ENCODE measurements at places on chromosomes 2 and 18.

DNA sequence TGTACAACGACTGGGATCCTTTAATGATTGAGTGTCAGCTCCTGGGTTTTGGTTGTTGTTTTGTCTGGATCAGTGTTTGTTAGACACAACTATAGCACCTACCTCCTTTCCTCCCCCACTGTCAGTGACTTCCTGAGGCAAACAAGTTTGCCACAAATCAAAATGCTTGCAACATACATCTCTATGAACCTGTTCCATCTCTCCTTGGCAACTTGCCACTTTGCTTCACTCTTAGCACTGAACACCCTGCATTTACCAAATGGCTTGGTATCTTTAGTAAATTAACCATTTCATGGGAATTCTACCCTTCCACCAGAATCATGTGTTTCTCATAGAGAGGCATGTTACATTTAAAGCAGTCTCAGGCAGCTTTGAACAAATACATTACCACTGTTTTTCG is 301.1 kb upstream of the TANK start:
- no peak for DNase-seq

DNA sequence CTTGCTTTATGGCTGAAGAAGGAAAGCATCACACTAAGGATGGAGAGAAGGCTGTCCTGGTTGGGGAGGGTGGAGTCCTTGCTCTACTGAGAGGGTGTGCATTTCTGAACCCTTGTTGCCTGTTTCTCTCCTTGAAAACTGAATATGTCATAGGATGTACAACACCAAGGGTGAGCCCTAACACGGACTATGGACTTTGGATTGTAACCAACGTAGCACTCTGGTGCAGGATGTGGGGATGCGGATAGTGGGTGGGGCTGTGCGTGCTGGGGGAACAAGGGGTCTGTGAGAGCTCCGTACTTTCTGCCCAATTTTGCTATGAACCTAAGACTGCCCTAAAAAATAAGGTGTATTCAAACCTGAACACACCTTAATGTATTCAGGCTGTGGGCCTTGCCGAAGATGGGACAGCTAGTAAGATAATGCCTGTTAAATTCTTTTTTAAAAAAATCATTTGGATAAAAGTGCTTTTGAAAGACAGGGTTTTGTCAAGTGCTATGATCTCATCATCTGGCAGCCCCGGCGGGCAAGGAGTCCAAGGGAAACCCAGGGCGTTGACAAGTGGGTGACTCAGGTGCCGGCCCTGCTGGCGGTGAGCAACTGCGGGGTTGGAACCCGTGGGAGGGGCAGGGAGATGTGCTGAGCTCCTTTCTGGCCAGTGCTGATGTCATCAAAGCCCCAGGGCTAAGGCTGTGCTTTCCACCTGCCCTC is 54.0 kb downstream of the GATA6 start:
- DNase-seq = peak; percentile 20

- no peak for DNase-seq
These were observed 10.5 kb downstream of the GLI2 start for GRCh38 chr2:120746144-120746543.

DNA sequence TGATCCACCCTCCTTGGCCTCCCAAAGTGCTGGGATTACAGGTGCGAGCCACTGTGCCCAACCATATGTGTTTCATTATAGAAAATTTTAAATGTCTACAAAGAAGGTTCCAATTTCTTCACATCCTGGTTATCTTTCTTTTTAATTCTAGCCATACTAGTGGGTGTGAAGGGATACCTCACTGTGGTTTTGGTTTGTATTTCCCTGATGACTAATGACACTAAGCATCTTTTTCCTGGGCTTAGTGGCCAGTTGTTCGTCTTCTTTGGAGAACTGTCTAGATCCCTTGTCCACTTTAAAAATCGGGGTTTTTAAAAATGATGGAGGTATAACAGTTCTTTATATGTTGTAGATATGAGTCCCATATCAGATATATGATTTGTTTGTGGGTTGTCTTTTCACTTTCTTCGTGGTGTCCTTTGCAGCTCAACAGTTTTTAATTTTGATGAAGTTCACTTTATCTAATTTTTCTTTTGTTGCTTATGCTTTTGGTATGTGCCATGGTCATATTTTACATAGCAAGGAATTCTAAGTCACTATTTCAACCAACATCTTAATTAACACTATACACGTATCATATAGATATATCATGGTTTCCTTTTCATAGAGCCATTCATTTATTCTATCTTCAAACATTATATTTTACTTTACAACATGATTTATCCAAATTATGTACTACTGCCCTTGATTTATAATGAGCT is 135.0 kb upstream of the RIOK3 start:
- no peak for DNase-seq

DNA sequence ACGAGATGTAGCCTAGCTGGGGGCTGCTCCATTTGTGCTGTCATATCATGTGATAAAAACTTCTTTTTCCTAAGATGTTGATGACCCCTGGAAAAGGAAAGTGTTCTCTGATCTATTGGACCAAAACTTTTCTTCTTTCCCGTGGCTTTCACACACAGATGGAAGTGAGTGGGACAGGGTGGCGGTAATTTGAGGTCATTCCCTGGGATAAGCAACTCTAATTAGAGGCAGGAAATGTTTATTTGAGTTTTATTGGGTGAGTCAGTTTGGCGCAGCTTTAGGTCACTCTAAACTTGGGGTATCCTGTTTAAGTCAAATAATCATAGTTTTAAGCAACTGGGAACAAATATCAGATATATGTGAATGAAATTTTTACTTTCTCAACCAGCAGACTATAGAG is 221.0 kb upstream of the EPAS1 start:
- no peak for DNase-seq

- no peak for DNase-seq
These were observed 124.3 kb downstream of the ICOS start for GRCh38 chr2:204060841-204061240.

- DNase-seq = no peak
These were observed 8.8 kb downstream of the IMMT start for GRCh38 chr2:86186431-86186830.

DNA sequence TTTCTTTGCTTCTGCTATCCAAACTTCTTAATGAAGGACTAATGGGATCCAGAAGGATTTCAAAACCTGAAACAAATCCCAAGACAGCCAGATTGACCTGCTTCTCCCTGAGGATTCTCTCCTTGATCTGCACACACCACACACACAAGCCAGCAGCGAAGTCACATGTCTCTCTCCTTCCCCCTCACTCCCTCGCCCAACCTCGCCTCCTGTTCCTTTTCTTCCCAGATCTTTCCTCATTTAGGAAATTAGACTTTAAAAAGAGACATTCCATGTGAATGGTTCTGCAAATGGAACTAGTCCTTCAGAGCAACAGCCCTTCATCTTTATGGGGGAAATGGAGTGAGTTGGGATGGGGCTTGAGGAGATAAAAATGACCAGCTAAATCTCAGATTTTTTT is 639.1 kb upstream of the SETBP1 start:
- DNase-seq = no peak

DNA sequence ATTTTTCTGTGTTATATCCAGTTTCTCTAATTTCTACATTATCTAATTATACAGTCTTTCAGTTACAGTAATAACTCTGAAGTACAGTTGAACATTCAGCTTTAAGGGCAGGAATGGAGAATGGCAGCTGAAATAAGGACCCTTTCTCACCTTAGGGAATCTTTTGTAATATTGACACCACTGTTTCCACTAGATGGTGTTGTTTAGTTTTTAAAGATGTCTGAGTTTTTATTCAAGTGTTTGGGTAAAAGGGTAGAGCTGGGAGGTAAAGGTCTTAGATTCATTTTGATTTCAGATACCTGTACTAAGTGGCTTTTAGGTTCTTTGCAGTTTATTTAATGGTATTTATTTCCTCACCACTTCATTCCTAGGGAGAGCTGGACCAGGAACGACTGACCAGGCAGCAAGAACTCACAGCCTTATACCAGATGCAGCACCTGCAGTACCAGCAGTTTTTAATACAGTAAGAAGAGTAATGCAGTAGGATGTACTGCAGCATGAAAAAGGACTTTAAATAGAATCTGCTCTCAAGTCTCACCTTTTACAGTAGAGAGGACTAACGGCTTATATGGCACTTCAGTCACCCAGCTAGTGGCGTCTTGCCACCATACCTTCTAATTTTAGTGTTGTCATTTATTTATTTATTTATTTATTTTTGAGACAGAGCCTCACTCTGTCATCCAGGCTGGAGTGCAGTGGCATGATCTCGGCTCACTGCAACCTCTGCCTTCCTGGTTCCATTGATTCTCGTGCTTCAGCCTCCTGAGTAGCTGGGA is 33.2 kb upstream of the KCNJ13 start:
- no peak for DNase-seq

- no peak for DNase-seq
These were observed 144.1 kb downstream of the SMAD7 start for GRCh38 chr18:48806551-48807261.

GRCh38 chr18:24954341-24954740 is 397.6 kb downstream of the ZNF521 start:
- no peak for DNase-seq

GRCh38 chr2:1621041-1621440 is 123.3 kb downstream of the PXDN start:
- no peak for DNase-seq

GRCh38 chr2:239882331-239882732 is 142.8 kb downstream of the NDUFA10 start:
- DNase-seq = no peak

- DNase-seq = no peak
These were observed 8.4 kb upstream of the NMI start for GRCh38 chr2:151297882-151298281.

DNA sequence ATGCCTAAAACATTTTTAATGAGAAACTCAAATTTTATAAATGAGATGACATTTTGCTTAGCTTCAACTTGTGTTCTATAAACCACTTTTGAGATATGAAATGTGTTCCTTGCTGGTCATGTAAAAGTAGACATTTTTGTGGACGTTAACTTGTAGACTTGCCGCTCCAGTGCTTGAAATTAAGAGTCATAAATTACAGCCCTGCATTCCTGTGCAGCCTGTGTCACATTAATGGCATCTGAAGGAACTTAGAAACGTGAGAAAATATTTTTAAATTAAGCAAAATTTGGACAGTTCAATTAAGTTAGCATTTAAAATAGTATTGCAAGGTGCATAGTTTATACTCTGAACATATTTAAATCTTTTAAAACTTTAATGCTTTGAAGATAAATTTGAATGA is 98.3 kb upstream of the LDLRAD4 start:
- DNase-seq = no peak

GRCh38 chr2:233597522-233597921 is 19.9 kb upstream of the UGT1A8 start:
- DNase-seq = no peak

DNA sequence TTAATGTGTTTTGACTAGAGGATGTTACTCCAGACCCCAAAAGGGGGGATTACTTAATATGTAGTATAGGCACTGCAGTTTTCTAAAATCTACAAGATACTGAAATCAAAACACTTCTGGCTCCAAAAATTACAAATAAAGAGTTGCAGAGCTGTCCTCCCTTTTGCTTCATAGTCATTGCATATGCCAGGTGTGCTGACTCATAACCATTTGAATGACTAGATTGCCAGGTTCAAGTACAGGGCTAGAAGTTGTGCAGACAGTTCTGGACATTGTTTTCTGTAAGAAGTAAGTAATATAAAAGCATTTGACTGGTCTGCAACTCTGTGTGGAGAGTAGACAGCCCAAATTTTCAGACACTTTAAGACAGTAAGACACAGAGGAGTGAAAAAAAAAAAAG is 6.7 kb downstream of the CWC22 start:
- no peak for DNase-seq

DNA sequence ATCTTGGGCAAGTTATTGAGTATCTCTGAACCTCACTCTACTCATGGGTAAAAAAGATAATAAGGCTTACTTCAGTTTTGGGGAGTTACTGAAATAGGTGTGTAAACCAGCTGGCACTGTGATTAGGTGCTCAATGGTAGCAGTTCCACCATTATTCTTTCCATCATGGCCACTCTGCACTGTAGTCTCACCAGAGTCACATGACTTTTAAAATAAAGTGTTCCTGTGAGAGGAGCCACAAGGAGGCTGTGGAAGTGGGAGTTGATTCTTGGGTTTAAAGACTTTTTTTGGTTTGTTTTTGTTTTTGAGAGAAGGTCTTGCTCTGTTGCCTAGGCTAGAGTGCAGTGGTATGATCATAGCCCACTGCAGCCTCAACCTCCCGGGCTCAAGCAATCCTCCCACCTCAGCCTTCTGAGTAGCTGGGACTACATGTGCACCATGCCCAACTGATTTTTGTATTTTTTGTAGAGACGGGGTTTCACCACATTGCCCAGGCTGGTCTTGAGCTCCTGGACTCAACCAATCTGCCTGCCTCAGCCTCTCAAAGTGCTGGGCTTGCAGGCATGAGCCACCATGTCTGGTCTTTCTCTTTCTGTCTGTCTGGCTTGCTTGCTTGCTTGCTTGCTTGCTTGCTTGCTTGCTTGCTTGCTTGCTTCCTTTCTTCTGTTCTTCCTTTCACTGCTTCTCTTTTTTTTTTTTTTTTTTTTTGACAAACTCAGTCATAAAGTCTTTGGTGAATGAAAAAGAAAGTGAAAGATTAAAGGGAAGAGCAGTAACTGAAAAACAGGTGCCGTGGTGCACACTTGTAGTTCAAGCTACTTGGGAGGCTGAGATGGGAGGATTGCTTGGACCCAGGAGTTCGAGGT is 21.2 kb upstream of the ACVR1 start:
- no peak for DNase-seq

- no peak for DNase-seq
These were observed 65.1 kb downstream of the SOWAHC start for GRCh38 chr2:109679225-109679624.

GRCh38 chr18:76490033-76490432 is 5.0 kb downstream of the ZNF516 start:
- no peak for DNase-seq

GRCh38 chr2:73987109-73987947 is 2.6 kb downstream of the TET3 start:
- no peak for DNase-seq

GRCh38 chr2:38474715-38475566 is 97.9 kb upstream of the ATL2 start:
- no peak for DNase-seq

All from AG09319 (cell line).